ENCODE measurements at places on chromosomes 3 and 15. TPM values are rescaled to one million over a fixed set of nuclear protein-coding genes. Genes with fewer than 3 reads are reported as not detected.

GRCh38 chr3:36295296-36295695, 85.0 kb upstream of the STAC start:
- peak; percentile 24 for DNase-seq

DNA sequence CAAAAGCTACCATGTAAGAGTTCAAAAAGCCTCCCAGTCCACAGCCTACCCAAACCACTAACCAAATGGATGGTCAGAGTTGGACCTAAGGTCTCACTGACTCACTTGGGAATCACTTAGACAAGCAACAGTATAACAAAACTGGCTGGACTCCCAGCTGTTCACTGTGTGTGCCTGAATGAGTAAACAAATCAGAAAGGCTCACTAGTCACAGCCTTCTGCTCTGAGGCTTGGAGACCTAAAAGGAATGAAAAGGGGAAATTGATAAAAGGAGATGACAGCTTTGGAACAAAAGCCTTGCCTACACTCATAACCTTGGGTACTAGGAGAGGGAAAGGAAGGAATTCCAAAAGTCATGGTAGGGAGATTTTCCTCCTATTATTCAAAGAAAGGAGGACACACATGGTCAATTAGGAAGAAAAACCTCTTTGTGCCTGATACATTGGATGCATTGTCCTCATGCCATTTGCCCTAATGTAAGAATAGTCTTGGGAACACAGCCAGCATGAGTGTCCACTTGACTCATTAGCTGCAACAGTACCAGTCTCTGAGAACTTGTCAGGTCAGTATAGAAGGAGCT, 92.3 kb downstream of the FRMD5 start:
- DNase-seq = peak; percentile 80

GRCh38 chr15:36961956-36962355, 138.4 kb downstream of the MEIS2 start:
- no peak for DNase-seq

TGM4 gene
- 0.14 TPM for total RNA-seq

MON1A gene
- total RNA-seq = 14.6 TPM

Measured in dermis blood vessel endothelial cell (primary cell).